Gastrocnemius medialis (tissue), 4 donors: ENCODE measurements at places on chromosomes 12 and 14. TPM values are rescaled to one million over a fixed set of nuclear protein-coding genes. Genes with fewer than 3 reads are reported as not detected.

The OTOGL gene
- total RNA-seq: 0.03 TPM

The PZP gene
- total RNA-seq: not detected

The BBOF1 gene
- 8.7 TPM for total RNA-seq

The NDRG2 gene
- 2,038 TPM for total RNA-seq

The COPS7A gene
- 132 TPM for total RNA-seq

DNA sequence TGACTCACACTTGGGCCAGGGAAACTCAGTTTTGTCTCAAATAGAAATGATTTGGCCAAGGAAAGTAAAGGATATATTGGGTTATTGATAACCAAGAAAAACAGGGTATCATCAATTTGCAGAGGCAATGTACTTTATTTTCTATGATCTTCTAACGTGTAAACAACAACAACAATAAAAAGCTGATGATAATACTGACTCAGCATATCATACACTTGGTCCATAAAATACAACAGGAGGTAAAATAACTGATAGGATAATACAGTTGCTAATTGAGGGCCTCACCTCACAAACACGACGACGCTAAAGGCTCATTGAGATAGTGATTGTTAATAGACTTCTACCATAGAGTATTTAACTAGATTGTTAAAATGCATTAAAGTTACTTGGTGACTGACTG, 774.0 kb upstream of the NOVA1 start:
- no peak for DNase-seq
- no peaks in the 10 kb centered on the region for H3K36me3 ChIP-seq
- no peak overlapping the region for H3K4me3 ChIP-seq
- H3K27ac ChIP-seq: no peak overlapping the region
- H3K27me3 ChIP-seq: no peaks in the 10 kb centered on the region
- H3K4me1 ChIP-seq: no peaks in the 10 kb centered on the region

- peak overlapping the region; percentile 72 for H3K4me3 ChIP-seq
- peak overlapping the region; percentile 99 for H3K27ac ChIP-seq
- H3K36me3 ChIP-seq: peaks cover 52% of the 10 kb centered on the region
- H3K4me1 ChIP-seq: peaks cover 25% of the 10 kb centered on the region
- no peaks in the 10 kb centered on the region for H3K27me3 ChIP-seq
These were observed 2.8 kb downstream of the ZFP36L1 start for GRCh38 chr14:68789821-68790643.

DNA sequence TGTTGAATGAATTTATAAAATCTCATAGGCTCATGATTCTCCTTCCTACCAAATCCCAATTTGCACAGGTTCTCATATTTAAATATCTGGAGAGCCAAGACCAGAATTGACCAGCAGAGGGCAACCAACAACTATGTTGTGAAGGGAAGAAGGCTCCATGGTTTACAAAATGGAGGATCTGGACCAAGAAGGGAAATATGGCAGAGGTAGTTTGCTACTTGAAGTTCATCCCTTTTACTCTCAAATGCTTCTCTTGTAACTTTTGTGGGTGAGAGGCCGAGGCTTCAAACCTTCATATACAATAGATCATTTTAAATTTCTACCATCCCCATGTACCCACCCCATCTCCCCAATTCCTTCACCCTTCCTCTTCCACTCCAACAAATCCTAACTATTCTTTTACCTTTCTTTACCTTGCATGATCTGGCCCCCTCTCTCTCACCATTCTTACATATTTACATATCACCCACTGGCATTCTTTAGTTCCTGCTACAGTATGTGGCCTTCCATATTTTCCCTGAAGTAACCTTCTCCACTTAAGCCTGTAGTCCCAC, 3.8 kb upstream of the SMARCC2 start:
- H3K4me3 ChIP-seq: no peak overlapping the region
- H3K36me3 ChIP-seq: no peaks in the 10 kb centered on the region
- H3K4me1 ChIP-seq: peaks cover 7% of the 10 kb centered on the region
- no peaks in the 10 kb centered on the region for H3K27me3 ChIP-seq
- no peak overlapping the region for H3K27ac ChIP-seq

GRCh38 chr12:10027311-10027710, 3.2 kb upstream of the CLEC9A start:
- H3K27me3 ChIP-seq: no peaks in the 10 kb centered on the region
- no peak for DNase-seq
- no peaks in the 10 kb centered on the region for H3K4me1 ChIP-seq
- no peak overlapping the region for H3K27ac ChIP-seq
- H3K36me3 ChIP-seq: no peaks in the 10 kb centered on the region
- H3K4me3 ChIP-seq: no peak overlapping the region

- no peaks in the 10 kb centered on the region for H3K36me3 ChIP-seq
- no peak overlapping the region for H3K4me3 ChIP-seq
- no peaks in the 10 kb centered on the region for H3K27me3 ChIP-seq
- DNase-seq: peak; percentile 33
- H3K27ac ChIP-seq: no peak overlapping the region
- no peaks in the 10 kb centered on the region for H3K4me1 ChIP-seq
These were observed 306.2 kb upstream of the DIO3 start for GRCh38 chr14:101254805-101255764.

DNA sequence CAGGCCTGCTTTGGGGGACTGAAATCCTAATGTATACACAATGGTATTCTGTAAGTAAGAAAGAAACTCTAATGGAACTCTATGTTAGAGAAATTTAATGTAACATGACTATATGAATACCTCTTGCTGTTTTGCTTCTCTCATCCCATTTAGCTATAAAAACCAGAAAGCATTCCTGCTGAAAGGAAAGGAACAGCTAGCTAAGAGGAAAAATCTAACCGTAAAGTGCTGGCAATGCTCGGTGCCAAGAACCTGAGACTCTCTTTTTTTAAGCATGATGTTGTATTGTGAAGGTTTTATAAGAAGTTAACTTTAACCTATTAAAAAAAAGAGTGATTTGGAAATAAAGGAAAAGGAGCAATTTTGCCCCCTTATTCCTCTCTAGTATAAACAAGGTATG, 75.6 kb upstream of the DACT1 start:
- no peaks in the 10 kb centered on the region for H3K27me3 ChIP-seq
- no peak for DNase-seq
- H3K4me1 ChIP-seq: no peaks in the 10 kb centered on the region
- H3K27ac ChIP-seq: no peak overlapping the region
- no peak overlapping the region for H3K4me3 ChIP-seq

GRCh38 chr12:72289633-72290032, 17.5 kb downstream of the TRHDE start:
- DNase-seq: no peak
- H3K4me3 ChIP-seq: no peak overlapping the region
- H3K27ac ChIP-seq: no peak overlapping the region
- no peaks in the 10 kb centered on the region for H3K27me3 ChIP-seq
- H3K4me1 ChIP-seq: no peaks in the 10 kb centered on the region

DNA sequence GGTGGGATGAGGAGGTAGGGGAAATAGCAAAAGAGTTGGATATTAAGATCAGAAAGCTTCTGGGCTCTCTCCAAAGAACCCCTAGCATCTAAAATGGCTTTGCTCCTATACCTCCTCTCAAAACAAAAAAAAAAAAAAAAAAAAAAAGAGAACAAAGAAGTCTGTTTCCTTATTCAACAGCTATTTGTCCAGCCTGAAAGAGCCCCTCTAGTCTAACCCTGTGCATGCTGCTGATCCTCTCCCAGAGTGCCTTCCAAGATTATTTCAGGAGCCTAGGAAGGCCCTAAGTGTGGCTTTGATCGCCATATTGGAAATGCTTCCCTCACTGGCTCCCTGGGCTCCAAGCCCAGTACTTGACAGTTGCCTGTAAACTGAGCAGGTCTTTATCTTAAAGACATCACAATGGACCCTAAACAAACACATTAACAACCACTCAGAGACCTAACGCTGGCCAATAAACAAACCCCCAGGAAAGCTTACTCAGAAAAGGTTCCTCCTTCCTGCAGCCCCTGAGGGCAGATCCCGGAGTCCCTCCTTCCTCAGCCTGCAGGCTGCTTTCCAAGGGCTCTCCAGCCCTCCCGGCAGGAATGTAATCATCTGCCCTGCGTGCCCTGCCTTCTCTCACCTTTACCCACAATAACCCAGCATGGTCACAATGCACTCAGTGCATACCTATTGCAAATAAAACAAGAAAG, 17.4 kb upstream of the COL2A1 start:
- peaks cover 14% of the 10 kb centered on the region for H3K4me1 ChIP-seq
- H3K27ac ChIP-seq: no peak overlapping the region
- H3K36me3 ChIP-seq: no peaks in the 10 kb centered on the region
- DNase-seq: no peak
- H3K27me3 ChIP-seq: no peaks in the 10 kb centered on the region
- no peak overlapping the region for H3K4me3 ChIP-seq

- no peaks in the 10 kb centered on the region for H3K4me1 ChIP-seq
- no peak overlapping the region for H3K4me3 ChIP-seq
- H3K27me3 ChIP-seq: no peaks in the 10 kb centered on the region
- H3K27ac ChIP-seq: no peak overlapping the region
- no peak for DNase-seq
These were observed 367.3 kb downstream of the ALG10 start for GRCh38 chr12:34389378-34390170.

DNA sequence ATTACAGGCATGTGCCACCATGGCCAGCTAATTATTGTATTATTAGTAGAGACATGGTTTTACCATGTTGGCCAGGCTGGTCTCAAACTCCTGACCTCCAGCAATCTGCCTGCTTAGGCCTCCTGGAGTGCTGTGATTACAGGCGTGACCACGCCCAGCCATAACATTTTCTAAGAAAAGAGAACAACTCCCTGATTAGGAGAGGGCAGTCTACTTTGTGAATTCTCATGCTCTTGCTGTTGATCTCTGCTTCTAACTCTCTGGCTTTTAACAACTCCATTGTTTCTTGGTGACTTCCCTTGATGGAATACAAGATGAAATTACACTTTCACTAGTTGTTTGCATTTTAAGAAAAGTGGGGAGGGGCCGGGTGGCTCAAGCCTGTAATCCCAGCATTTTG, 33.6 kb downstream of the SSH1 start:
- H3K27me3 ChIP-seq: no peaks in the 10 kb centered on the region
- DNase-seq: no peak
- H3K27ac ChIP-seq: peak overlapping the region; percentile 83
- peaks cover 70% of the 10 kb centered on the region for H3K4me1 ChIP-seq
- no peaks in the 10 kb centered on the region for H3K36me3 ChIP-seq

GRCh38 chr12:87985069-87985675, 44.0 kb downstream of the C12orf50 start:
- H3K27me3 ChIP-seq: no peaks in the 10 kb centered on the region
- H3K4me3 ChIP-seq: no peak overlapping the region
- no peaks in the 10 kb centered on the region for H3K4me1 ChIP-seq
- H3K36me3 ChIP-seq: no peaks in the 10 kb centered on the region
- no peak overlapping the region for H3K27ac ChIP-seq

GRCh38 chr12:89309815-89310214, 42.5 kb downstream of the DUSP6 start:
- no peak overlapping the region for H3K4me3 ChIP-seq
- DNase-seq: no peak
- no peaks in the 10 kb centered on the region for H3K27me3 ChIP-seq
- no peaks in the 10 kb centered on the region for H3K36me3 ChIP-seq
- no peak overlapping the region for H3K27ac ChIP-seq

DNA sequence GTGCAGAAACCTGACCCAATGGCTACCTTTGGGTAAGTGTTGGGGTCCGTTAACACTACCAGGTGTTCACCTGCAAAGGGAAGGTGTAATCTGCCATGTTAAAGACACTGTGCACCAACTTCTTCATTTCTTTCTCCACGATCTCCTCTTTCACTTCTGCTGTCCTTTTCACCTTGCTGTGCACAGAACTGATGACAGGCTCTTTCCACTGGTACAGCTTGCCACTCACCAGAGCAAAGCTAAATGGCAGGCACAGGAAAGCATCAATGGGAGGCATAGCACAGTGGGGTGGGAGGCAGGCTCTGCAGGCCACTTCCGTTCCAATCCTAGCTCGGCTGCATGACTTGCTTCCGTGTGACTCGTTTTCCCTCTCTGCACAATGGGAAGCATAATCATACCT, 2.6 kb upstream of the C12orf76 start:
- H3K4me3 ChIP-seq: no peak overlapping the region
- H3K27ac ChIP-seq: no peak overlapping the region
- H3K36me3 ChIP-seq: no peaks in the 10 kb centered on the region
- peaks cover 12% of the 10 kb centered on the region for H3K4me1 ChIP-seq
- no peak for DNase-seq

GRCh38 chr12:59119676-59120075, 199.4 kb upstream of the LRIG3 start:
- H3K27ac ChIP-seq: no peak overlapping the region
- H3K27me3 ChIP-seq: no peaks in the 10 kb centered on the region
- no peaks in the 10 kb centered on the region for H3K4me1 ChIP-seq
- no peak for DNase-seq
